ENCODE measurements at places on chromosomes 7 and 10.

DNA sequence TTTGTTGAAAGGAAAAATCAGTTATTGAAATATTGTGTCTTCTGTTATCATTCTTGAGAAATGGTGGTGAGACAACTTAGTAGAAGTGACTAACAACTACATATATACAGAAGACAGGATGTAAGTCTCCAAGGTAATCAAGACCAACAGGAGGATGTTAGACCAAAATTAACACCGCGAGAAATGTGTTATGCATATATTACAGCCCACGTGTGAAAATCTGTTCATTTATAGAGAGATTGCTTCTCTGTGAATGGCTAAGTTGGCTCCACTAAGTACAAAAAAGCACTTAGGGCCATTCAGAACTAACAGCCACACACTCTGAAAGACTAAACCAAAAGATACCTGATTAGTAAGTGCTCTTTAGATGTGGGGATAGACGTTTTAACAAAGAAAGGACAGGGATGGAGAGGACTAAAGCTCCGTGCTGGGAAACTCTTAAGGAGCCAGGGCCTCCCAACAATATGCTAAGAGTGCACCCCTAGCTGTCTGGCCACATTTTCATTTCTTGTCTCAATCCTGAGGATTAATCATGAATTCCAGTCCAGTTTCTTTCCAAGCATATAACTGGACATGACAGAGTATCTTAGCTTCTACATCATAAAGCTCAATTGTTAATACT lies 26.5 kb downstream of the HDAC9 start:
- DNase-seq: no peak

GRCh38 chr7:2321020-2321419 lies 6.8 kb upstream of the SNX8 start:
- no peak for DNase-seq

DNA sequence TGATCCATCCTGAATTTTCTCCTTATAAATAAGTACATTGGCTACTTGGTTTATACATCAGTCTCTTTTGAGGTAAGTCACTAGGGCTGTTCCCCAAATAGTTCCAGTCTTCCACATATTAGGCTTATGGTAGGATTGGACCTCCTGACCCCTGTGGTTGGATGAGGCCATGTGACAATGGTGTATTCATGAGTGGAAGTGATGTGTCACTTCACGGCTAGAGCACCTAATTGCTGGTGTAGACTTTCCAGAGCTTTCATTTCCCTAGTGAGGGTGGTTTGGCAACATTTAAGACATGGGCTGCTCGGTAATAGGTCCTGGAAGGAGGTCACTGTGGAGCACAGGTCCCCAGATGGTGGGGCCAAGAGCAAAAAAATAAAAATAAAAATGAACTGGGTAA lies 141.2 kb upstream of the ABCB5 start:
- no peak for DNase-seq

GRCh38 chr10:6362879-6363278 lies 160.1 kb downstream of the PFKFB3 start:
- DNase-seq: no peak

DNA sequence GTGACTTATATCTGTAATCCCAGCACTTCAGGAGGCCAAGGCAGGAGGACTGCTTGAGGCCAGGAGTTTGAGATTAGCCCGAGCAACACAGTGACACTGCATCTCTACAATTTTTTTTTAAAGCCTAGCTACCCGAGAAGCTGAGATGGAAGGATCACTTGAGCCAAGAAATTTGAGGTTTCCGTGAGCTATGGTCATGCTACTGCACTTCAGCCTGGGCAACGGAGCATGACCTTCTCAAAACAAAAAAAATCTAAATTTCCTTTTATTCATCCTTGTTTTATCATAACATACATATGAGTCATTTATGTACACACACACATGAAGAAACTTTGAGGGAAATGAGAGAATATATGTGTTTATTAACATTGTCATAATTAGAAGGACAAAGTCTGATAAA lies 277.5 kb upstream of the MAGI2 start:
- no peak for DNase-seq

DNA sequence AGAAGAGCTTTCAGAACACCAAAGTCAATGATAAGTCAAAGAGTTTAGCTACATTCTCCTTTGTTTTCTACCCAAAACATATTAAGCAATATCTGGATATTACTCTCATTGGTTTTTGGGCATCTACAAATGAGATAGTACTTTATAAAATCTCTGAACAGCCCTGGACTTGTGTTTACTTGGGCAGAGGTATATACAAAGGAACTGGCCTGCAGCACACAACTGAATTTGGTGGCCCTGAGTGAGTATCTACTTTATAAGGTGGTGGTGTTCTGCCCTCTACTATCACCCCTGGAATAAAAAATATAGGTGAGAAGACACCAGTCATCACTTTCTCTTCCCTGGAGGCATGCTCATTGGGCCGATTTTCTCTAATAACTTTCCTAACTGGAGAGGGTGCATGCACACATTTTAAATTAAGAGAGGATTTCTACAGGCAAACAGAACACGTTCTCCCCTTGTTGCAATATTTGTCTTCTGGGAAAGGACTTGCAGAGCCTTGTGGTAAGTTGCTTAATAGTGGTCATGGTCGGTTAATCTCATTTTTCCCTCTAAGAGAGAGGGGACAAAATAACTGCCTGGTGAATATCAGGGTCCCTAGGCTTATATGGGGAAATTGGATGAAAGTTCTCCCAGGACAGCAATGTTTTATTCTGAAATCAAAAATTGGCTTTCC lies 41.1 kb downstream of the OTUD1 start:
- DNase-seq: no peak

DNA sequence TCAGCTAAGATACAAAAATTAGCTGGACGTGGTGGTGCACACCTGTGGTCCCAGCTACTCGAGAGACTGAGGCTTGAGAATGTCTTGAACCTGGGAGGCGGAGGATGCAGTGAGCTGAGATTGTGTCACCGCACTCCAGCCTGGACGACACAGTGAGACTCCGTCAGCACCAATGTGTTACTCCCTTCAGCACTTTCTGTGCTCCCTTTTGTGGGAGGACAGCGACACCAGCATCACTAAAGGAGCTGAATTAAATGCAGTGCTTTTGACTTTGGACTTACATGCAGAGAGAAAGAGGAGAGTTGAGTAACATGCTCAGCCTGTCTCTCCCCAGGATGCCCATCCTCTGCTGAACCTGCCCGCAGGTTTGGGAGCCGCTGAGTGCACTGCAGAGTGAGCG lies 92.2 kb upstream of the RHEB start:
- no peak for DNase-seq

DNA sequence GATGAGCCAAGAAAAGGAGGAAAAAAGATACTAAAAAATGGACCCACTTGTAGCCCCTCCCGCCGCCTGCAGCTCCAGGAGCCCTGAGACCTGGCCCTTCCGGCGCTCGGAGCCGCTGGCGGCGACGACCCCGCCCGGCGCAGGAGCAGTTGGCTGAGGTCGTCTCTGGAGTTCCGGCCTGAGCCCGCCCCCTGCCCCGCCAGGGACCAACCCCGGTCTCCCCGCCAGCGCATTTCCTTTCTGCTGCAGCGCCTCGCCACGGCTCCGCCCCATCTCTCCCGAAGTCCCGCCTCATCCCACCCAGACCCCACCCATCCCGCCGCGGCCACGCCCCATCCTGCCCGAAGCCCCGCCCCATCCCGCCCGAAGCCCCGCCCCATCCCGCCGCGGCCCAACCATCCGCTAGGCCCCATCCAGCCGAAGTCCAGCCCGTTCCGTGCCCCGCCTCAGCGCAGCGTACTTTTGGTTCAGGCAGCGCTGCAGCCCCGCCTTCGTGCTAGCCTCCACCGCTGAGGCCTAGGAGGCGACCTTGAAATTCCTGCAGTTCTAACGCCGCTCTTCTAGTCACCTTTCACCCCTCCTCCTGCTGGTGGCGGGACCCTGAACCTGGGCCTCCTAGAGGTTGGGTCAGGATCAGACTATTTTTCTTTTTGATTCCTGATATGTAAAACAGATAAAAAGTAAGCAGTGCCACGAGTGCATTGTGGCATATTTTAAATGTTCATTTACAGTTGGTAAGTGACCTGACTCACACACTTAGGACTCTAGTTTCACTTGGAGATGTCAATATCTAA lies at the start of gene STN1:
TSS of gene STN1 (minus strand) at position 132 of the 794 bp plus-strand sequence. CDS start 590 bp downstream, outside the sequence.
- DNase-seq: peak; percentile 89
